Lower lobe of right lung (tissue), 2 donors: ENCODE measurements at places on chromosomes 7 and 10.
A peak's percentile ranks its signal among the peaks of the same experiment; 100 is the strongest.

- DNase-seq: no peak
- peaks cover 7% of the 10 kb centered on the region for H3K36me3 ChIP-seq
- no peaks in the 10 kb centered on the region for H3K27me3 ChIP-seq
- H3K4me1 ChIP-seq: no peaks in the 10 kb centered on the region
- no peak overlapping the region for H3K4me3 ChIP-seq
Observed at GRCh38 chr7:26348234-26348851, 56.7 kb downstream of the SNX10 start.

- H3K4me1 ChIP-seq: no peaks in the 10 kb centered on the region
- H3K36me3 ChIP-seq: no peaks in the 10 kb centered on the region
- no peak overlapping the region for H3K4me3 ChIP-seq
- H3K27me3 ChIP-seq: no peaks in the 10 kb centered on the region
- no peak overlapping the region for H3K27ac ChIP-seq
- no peak for DNase-seq
Observed at GRCh38 chr10:49254556-49255318, 44.2 kb upstream of the C10orf71 start.

DNA sequence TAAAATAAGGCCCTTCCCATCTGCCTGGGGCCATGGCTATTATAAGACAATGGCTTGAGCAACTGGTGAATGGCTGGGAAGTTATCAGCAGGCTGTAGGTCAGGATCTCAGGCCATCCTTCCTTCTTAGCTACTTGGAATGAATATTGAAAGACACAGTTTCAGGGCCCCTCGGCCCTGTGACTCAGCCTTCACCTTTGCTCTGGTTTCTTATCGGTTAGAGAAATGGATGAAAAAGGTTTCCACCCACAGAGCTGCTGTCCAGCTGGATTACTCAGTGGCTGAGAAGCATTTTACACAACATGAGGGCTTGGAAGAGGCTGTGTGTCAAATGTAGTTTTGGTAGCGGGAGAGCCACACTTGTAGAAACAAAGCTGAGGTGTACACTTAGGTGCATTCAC is 9.4 kb downstream of the ACSL5 start:
- no peak overlapping the region for H3K27ac ChIP-seq
- H3K4me1 ChIP-seq: peaks cover 13% of the 10 kb centered on the region
- DNase-seq: no peak

DNA sequence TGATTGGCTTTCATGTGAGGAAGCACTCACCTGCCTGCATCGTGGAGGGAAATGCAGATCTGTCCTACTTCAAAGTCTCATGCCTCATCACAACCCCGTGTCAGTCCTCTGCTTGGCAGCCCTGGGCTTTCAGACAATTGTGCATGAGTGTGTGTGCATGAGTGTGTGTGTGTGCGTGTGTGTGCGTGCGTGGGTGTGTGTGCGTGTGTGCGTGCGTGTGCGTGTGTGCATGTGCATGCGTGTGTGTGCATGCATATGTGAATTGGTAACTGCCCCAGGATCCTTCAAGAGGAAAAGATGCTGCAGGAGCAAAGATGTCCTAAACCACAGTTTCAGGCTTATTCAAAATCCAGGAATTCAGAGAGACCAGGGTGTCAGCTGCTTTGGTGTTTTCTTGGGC is 71.3 kb downstream of the LANCL2 start:
- no peak for DNase-seq
- no peaks in the 10 kb centered on the region for H3K4me1 ChIP-seq
- H3K27me3 ChIP-seq: no peaks in the 10 kb centered on the region
- H3K4me3 ChIP-seq: no peak overlapping the region

DNA sequence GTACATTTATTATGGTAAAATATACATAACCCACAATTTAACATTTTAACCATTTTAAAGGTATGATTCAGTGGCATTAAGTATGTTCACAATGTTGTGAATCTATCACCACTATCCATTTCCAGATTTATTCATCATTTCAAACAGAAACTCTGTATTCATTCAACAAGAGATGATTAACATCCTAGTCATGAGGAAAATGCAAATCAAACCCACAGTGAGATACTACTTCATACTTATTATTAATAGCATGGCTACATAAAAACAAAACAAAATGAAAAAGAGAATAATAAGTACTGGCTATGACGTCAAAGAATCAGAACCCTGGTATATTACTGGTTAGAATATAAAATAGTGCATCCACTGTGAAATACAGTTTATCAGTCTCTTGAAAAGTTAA is 386.6 kb upstream of the POM121L12 start:
- DNase-seq: no peak
- H3K4me1 ChIP-seq: no peaks in the 10 kb centered on the region
- H3K4me3 ChIP-seq: no peak overlapping the region
- H3K36me3 ChIP-seq: no peaks in the 10 kb centered on the region

- no peak overlapping the region for H3K4me3 ChIP-seq
- no peak overlapping the region for H3K27ac ChIP-seq
- peaks cover 29% of the 10 kb centered on the region for H3K4me1 ChIP-seq
- H3K27me3 ChIP-seq: no peaks in the 10 kb centered on the region
Observed at GRCh38 chr10:11237571-11237970, 219.9 kb downstream of the CELF2 start.

- H3K36me3 ChIP-seq: no peaks in the 10 kb centered on the region
- DNase-seq: no peak
- H3K4me3 ChIP-seq: no peak overlapping the region
- H3K4me1 ChIP-seq: no peaks in the 10 kb centered on the region
Observed at GRCh38 chr10:10730471-10731043, 287.1 kb upstream of the CELF2 start.

- no peaks in the 10 kb centered on the region for H3K36me3 ChIP-seq
- no peaks in the 10 kb centered on the region for H3K27me3 ChIP-seq
- peak; percentile 49 for DNase-seq
- no peaks in the 10 kb centered on the region for H3K4me1 ChIP-seq
- H3K4me3 ChIP-seq: no peak overlapping the region
Observed at GRCh38 chr10:131094527-131095312, 216.8 kb downstream of the TCERG1L start.

- no peak for DNase-seq
- H3K36me3 ChIP-seq: no peaks in the 10 kb centered on the region
- no peaks in the 10 kb centered on the region for H3K4me1 ChIP-seq
- no peaks in the 10 kb centered on the region for H3K27me3 ChIP-seq
- H3K4me3 ChIP-seq: no peak overlapping the region
Observed at GRCh38 chr10:77287647-77288120, 349.9 kb downstream of the KCNMA1 start.

DNA sequence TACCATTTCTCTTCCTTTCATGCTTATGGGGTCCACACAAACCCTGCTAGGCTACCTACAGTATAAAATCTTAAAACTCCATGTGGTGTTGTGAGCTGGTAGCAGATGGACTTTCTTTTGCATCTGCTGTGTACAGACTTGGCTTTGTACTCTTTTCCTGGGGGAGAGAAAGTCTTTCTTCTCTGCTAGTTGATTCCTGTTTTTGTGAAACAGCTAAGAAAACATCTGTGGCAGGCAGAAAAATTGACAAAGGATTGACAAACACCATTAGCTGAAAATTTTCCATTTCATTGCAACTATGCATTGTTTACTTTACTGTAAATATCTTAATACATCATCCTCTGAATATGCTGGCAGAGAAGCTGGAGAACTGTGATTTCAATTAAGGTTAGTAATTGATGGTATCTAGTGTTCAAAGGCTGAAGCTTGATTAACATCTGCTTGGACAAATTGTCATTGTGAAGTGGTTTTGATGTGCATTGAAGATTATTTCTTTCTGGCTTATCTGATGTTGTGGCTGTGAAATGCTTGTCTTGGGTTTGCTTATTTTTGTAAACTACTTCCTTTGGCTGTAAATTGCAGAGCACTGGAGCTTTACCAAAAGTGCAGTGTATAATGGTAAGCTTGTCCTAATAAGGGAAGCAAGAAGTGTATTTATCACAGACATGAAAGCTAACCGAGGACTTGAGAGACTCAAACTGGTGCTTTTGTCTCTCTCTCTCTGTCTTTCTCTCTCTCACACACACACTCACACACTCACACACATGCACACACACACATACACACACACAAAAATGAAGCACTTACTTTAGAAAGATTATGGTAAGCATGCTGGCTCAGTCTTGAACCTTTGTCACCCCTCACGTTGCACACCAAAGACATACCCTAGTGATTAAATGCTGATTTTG is at the start of gene FOXP2:
Gene FOXP2 (plus strand): TSS at position 660 of the 908 bp plus-strand sequence. CDS start 11,697 bp downstream, outside the sequence.
- peaks cover 4% of the 10 kb centered on the region for H3K4me1 ChIP-seq
- H3K36me3 ChIP-seq: no peaks in the 10 kb centered on the region
- H3K27ac ChIP-seq: no peak within 1 kb of the TSS
- no peaks in the 10 kb centered on the region for H3K27me3 ChIP-seq
- no peak for DNase-seq

- no peak overlapping the region for H3K27ac ChIP-seq
- DNase-seq: no peak
- H3K27me3 ChIP-seq: no peaks in the 10 kb centered on the region
- H3K4me3 ChIP-seq: no peak overlapping the region
- no peaks in the 10 kb centered on the region for H3K36me3 ChIP-seq
Observed at GRCh38 chr10:77328272-77328816, 309.3 kb downstream of the KCNMA1 start.

- H3K27me3 ChIP-seq: no peaks in the 10 kb centered on the region
- H3K36me3 ChIP-seq: peaks cover 68% of the 10 kb centered on the region
- H3K4me3 ChIP-seq: no peak overlapping the region
- no peak overlapping the region for H3K27ac ChIP-seq
- peaks cover 4% of the 10 kb centered on the region for H3K4me1 ChIP-seq
- DNase-seq: peak; percentile 77
Observed at GRCh38 chr7:155738652-155739537, 73.4 kb downstream of the SHH start.

GRCh38 chr10:35040760-35041501 is 49.2 kb downstream of the CUL2 start:
- H3K36me3 ChIP-seq: peaks cover 76% of the 10 kb centered on the region
- H3K4me1 ChIP-seq: no peaks in the 10 kb centered on the region
- no peak overlapping the region for H3K27ac ChIP-seq
- H3K27me3 ChIP-seq: no peaks in the 10 kb centered on the region
- no peak overlapping the region for H3K4me3 ChIP-seq

- no peak for DNase-seq
- H3K27me3 ChIP-seq: no peaks in the 10 kb centered on the region
- no peak overlapping the region for H3K4me3 ChIP-seq
- no peaks in the 10 kb centered on the region for H3K4me1 ChIP-seq
- no peak overlapping the region for H3K27ac ChIP-seq
Observed at GRCh38 chr10:125226823-125227222, 66.5 kb upstream of the CTBP2 start.

- no peaks in the 10 kb centered on the region for H3K36me3 ChIP-seq
- H3K4me3 ChIP-seq: no peak overlapping the region
- H3K4me1 ChIP-seq: no peaks in the 10 kb centered on the region
- no peak overlapping the region for H3K27ac ChIP-seq
- DNase-seq: no peak
- H3K27me3 ChIP-seq: no peaks in the 10 kb centered on the region
Observed at GRCh38 chr7:20577441-20578071, 37.9 kb upstream of the ABCB5 start.

- H3K4me1 ChIP-seq: no peaks in the 10 kb centered on the region
- no peak for DNase-seq
- H3K27me3 ChIP-seq: peaks cover 2% of the 10 kb centered on the region
- no peak overlapping the region for H3K27ac ChIP-seq
- H3K4me3 ChIP-seq: no peak overlapping the region
Observed at GRCh38 chr7:131606346-131607290, 50.2 kb upstream of the PODXL start.

DNA sequence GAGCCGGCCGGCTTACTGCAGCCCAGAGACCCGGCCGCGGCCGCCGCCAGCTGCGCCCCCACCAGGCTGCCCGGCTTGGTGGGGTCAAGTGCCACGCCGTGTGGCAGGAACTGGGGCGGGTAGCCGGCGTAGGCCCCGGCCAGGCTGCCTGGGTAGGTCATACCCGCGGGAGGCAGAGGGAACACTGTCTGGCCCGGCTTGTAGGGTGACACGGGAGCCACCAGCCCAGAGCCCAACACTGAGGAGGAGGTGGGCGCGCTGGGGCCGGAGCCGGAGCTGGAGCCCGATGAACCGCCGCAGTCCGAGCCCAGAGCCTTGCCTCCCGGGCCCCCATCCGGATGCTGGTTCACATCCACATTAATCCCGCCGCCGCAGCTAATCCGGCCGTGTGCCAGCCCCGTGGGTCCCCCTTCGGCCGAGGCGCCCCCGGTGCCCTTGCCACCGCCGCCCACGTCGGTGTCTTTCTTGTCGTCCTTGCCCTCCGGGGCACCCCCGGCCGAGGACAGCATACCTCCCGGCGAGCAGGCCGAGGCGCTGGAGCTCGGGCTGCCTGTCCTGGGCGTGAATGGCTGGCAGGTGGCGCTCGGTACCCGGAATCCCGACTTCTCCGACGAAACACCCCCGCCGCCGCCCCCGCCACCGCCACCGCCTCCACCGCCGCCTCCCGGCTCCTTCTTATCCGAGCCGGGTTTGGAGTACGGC is 2.0 kb downstream of the ZNF503 start:
- peaks cover 16% of the 10 kb centered on the region for H3K36me3 ChIP-seq
- peak; percentile 87 for DNase-seq
- peaks cover 32% of the 10 kb centered on the region for H3K4me1 ChIP-seq
- peak overlapping the region; percentile 97 for H3K27ac ChIP-seq
- H3K27me3 ChIP-seq: peaks cover 18% of the 10 kb centered on the region

GRCh38 chr10:98254234-98254974 is 13.6 kb downstream of the LOXL4 start:
- peaks cover 37% of the 10 kb centered on the region for H3K36me3 ChIP-seq
- H3K4me1 ChIP-seq: no peaks in the 10 kb centered on the region
- no peak for DNase-seq
- H3K27me3 ChIP-seq: no peaks in the 10 kb centered on the region
- no peak overlapping the region for H3K27ac ChIP-seq
- H3K4me3 ChIP-seq: no peak overlapping the region

DNA sequence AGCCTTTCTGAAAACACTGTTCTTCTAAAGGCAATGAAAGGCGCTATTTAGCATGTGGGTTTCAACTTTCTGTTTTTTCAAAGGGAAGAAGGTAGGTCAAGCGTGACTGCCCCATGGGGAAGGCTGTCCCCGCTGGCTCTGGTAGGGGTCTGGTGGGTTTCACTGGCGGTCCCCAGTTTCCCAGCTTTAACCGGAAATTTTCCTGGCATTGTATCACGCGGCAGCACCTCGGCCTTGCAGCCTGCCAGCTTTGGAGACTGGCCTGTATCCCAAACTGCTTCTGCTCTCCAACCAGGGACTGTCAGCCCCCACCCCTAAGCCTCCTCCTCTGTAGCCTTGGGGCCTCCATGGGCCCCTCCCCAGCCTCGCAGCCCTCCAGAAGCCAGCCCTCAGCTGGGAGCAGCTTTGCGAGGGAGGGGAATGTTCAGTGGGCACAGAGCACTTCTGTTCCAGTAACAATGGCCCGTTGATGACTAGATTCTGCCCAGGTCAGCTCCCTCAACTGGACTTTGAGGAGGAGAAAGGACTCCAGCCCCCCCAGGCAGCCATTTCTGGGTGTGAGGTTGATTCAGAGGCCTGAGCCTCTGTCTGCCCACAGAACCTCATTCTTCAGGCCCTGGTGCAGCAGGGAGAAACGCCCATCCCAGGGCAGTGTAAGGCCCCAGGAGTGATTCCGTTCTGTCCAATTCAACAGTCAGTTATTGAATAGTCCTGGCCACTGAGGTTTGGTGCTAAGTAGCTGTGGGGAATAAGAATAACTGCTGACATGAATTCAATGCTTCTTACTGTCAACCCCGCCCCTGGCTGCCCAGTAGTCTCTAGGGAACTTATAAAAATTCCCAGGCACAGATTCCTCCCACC is 17.1 kb downstream of the CHST3 start:
- peaks cover 87% of the 10 kb centered on the region for H3K4me1 ChIP-seq
- no peak for DNase-seq
- H3K27ac ChIP-seq: peak overlapping the region; percentile 33
- H3K27me3 ChIP-seq: no peaks in the 10 kb centered on the region
- no peak overlapping the region for H3K4me3 ChIP-seq
- no peaks in the 10 kb centered on the region for H3K36me3 ChIP-seq
